ENCODE measurements at places on chromosomes 3 and 15.

DNA sequence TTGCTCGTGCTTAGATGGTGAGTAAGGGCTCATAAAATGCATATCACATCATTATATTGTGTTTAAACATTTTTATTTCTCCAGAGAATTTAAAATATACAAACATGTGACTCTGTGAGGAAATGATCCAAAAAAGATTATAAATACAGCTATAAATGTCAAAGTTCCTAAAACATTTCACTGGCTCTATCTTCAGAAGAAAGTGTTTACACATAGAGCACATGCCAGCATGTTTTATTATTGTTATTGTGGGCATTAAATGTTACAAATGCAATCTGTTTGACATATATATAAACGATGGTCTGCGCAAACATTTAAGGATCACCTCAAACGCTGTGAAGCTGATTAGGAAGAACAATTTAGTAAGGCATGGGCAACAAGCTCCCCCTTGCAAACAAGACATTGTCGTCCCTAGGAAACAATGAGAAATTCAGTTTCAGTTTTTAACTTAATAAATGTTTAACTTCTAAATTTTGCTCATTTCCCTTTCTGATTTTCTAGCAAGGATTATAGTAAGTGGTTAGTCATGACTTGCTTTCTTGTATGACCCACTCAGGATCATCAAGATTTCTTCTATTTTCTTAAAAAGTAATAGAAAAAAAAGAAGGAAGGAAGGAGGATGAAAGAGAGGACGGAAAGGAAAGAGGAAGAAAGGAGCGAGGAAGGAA, 207.5 kb downstream of the SATB1 start:
- DNase-seq = no peak

DNA sequence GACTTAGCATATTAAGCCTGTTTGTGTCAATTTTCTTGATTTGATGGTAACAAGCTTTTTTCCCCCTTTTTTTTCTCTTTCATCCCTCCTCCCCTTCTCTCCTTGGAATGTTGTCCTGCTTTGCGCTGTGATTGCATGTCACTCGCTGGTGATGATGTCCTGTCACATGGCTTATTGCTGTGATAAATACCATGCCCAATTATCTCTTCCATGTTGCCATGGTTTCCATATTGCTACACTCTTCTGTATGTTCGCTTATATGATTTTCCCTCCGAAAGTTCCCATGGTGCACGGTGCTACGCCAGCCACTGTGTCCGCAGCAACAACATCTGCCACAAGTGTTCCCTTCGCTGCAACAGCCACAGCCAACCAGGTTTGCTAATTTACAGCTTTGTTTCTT, 187.3 kb downstream of the MBNL1 start:
- DNase-seq = no peak

DNA sequence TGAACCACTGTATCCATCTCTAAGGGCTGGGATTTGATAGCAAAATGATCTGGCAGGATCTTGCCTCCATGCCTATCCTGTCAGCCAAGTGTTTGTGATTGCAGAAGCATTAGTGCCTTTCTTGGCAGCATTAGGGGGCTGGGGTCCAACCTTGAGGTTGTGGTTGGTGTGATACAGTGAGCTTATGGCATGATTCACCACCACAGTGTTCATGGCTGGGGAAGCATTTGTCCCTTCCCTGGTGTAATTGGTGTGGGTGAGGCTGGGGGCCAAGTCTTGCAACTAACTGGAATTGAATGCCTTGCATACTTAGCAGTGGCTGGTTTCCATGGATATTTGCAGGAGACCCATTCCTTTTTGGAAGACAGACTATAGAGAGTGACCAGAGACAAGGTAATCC, 271.0 kb upstream of the TBL1XR1 start:
- no peak for DNase-seq

DNA sequence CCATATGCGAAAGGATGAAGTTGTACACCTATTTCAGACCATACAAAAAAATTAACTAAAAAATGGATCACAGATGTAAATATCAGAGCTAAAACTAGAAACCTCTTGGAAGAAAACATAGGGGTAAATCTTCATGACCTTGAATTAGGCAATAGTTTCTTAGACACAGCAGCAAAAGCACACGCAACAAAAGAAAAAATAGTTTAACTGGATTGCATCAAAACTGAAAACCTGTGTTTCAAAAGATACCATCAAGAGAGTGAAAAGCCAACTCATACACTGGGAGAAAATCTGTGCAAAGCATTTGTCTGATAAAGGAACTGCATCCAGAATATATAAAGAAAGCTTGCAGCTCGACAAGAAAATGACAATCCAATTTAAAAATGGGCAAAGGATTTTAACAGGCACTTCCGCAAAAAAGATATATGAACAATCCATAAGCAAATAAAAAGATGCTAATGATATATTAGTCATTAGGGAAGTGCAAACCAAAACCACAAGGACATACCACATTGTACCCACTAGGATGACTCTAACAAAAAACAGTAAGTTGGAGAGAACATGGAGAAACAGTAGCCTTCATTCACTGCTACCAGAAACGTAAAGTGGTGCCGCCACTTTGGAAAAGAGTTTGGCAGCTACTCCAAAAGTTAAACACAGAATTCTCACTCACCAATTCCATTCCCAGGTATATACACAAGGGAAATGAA, 263.1 kb downstream of the ADAMTS17 start:
- no peak for DNase-seq

GRCh38 chr3:9600597-9600996, 47.0 kb upstream of the LHFPL4 start:
- DNase-seq = no peak

GRCh38 chr3:64493149-64493548, 194.7 kb downstream of the ADAMTS9 start:
- DNase-seq = no peak

DNA sequence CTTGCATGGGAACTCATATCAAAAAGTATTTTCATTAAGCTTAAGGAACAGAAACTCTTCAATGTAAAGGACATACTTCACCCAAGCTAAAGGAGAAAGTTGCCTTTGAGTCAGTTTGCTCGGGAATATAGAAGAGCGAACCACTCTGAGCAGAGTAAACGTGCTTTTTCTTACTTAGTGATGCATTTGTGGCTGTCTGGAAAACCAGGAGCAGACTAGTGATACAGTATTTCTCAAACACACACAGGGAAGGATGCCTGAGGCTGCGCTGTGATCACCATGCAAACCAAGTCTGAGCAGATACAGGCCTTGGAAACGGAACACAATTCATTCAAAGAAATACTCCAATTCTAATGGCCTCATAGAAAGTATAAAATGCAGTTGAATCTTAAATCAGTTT, 121.0 kb upstream of the CDIN1 start:
- no peak for DNase-seq

DNA sequence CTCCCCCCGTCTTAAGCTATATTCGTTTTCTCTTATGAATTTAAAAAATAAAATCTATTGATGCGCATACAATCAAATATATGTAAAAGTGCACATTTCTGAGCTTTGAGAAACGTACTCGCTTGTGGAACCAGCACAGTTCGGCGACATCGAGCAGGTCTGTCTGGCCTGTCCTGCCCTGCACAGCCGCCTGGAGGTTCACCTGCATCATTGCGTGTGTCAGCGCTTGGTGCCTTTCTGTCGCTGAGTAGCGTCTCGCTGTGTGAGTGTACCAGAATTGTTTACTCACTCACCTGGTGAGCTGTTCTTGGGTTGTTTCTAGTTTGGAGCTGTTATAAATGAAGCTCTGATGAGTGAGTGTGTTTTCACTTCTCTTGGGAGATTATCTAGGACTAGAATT, 104.0 kb downstream of the VGLL4 start:
- no peak for DNase-seq

DNA sequence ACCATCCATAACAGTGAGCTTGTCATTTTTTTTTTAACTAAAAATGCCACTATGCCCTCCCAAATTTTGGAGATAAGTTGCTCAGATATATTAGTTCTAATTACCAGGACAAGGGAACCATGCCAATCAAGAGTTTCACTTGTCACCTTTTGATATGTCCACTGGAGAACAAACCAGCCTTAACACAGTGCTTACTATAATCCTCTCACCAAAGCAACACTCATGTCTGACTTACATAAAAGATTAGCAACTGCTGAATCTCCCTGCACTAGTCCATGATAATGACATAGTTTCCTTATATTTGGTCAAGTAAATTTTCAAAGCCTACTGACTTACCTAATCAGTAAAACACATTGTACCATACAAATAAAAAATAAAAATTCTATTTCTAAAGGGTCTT, 44.4 kb downstream of the TTBK2 start:
- no peak for DNase-seq
